ENCODE measurements at places on chromosomes 4 and X.

DNA sequence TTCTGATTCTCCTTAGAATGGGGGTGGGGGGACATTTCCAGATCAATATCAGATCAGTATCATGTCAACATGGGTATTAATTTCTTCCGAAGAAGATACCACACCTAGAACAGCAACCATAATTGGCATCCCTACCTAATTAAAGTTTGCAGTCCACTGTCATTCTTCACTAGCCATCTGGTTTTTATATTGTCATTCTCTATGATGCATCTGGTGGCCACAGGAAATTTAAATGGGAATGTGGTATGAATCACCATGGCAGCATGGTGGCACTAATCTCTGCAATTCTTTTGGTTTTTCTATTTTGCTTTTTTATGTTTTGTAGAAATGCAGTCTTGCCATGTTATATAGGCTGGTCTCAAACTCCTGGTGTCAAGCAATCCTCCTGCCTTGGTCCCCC, 16.6 kb upstream of the UBE2D3 start:
- peak; percentile 39 for DNase-seq

- DNase-seq = no peak
Measured at GRCh38 chr4:76250962-76251361, 559 bp upstream of the FAM47E start.

GRCh38 chrX:55161581-55161980, 58.6 kb upstream of the PAGE5 start:
- peak; percentile 0 for DNase-seq

DNA sequence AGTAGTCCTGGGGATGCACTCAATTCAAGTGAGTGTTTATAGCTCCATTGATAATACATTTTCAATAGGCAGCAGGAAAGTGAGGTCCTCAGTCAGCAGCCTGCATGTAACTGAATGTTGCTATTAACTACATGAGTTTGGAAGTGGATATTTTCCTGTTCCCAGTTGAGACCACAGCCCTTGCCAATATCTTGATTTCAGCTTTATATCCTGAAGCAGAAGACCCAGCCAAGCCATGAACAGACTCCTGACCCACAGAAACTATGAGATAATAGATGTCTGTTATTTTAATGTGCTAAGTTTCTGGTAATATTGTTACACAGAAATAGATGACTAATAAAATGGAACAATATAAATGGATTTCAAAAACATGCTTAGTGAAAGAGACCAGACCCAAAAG, 63.7 kb downstream of the VSIG4 start:
- DNase-seq = no peak

DNA sequence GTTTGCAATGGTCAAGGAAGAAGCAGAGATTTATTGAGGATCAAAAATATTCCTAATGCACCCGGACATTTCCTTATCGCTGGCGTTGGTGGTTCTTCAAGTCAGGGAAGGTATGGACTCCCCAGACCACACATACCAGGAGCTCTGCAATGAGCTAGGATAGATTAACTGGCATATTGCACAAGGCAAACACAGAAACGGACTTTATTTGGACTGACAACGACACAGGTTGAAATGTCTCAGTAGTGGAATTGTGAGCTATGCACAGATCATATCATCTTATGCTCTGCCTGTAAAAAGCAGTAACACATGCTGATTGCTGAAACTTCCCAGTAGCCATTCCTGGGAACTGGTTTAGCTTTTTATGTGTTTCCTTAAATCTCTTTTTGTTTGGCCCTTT, 1.7 kb downstream of the TSPAN7 start:
- no peak for DNase-seq

GRCh38 chr4:114860786-114861185, 252.6 kb downstream of the NDST4 start:
- no peak for DNase-seq

DNA sequence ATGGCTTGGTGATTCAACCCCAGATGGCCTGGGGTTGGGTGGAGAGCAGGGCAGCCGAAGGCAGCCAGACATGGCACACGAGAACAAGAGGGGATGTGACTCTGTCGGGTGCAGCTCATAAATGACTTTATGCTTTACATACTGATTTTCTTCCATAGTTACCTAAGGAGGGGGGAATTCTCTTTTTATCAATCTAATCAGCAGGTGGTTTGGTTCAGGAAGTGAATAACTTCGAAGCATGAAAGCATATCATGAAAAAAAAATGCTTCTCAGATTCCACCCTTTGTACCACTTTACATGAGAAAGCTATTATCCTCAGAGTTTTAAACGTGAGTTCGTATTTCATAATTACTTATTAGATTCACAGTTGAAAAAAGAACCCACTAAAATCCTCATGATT, 908.9 kb upstream of the LCORL start:
- DNase-seq = no peak

- DNase-seq = peak; percentile 92
Measured at GRCh38 chrX:154373340-154374306, 811 bp downstream of the FLNA start.

GRCh38 chr4:20386906-20387305, 135.2 kb downstream of the SLIT2 start:
- no peak for DNase-seq

GRCh38 chr4:35506161-35506560, 738.2 kb downstream of the ARAP2 start:
- DNase-seq = no peak

DNA sequence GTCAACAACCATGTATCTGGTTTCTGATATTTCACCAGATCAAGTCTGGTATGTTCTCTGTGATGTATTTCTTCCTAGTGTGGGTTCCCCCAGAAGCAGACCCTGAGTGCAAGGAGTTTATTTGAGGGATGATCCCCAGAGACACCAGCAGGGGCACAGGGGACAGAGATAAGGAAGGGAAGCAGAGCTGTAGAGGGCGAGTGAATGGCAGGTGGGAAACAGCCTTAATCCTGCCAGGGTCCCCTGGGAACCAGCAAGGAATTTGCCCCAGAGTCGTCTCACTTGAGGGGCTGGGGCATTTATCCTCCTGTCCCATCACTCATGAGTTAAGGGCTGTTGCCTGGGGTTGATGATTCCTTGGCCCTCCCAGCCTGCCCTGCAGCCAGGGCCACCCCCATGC, 206.4 kb upstream of the BCOR start:
- DNase-seq = no peak

Measured in fibroblast of skin of right quadriceps (primary cell).